ENCODE measurements at places on chromosomes 1 and 21.

GRCh38 chr1:186234976-186235686 lies 139.9 kb downstream of the TPR start:
- no peak for DNase-seq

DNA sequence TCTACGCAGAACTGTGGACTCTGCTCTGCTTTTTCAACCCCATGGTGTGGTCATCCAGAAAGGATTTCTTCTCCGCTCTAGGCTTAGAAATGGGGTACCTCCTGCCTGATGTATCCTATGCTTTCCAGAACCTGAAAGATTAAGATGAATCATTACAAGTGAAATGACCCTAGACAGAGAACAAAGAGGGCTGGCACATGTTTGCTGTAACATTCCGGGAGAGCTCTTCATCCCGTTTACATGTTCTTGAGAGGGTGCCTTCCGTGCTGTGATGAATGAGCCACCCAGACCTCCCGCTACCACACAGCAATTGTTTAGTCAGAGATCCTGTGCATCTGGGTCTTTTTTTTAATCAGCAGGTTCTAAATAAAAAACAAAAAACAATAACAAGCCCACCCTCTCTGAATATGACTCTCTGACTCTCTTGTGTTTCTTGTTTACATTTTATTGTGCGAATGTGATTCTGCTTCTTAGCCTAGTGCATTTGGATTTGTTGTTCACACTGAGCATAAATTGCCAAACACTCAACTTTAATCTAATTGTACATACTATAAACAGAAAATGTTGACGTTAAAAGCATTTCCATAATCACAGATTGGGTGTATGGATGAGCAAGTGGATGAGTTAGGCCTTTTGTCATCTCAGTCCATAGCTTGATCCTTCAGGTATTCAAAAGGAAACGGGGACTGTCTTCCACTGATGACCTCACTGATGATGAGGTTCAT lies 87.1 kb downstream of the GPR88 start:
- no peak for DNase-seq

DNA sequence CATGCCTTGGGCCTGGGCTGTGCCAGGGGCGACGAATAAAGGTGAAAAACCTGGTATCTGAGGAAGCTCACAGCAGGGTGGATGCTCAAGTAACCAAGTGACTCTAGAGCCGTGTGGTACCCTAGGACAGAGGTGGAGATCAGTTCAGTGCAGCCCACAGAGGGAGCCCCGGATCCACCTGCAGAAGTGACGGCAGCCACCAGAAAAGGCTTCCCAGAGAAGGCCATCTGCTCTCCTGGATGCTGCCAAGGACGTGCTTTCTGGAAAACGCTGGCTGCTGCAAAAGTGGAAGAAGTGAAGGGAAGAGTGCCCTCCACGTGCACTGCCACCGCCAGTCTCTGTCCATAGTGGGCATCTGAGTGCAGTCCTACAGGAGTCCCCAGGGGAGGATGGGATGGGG lies 27.7 kb downstream of the TMCO4 start:
- DNase-seq: no peak

- DNase-seq: no peak
These were observed 95.6 kb downstream of the RERE start for GRCh38 chr1:8721679-8722324.

DNA sequence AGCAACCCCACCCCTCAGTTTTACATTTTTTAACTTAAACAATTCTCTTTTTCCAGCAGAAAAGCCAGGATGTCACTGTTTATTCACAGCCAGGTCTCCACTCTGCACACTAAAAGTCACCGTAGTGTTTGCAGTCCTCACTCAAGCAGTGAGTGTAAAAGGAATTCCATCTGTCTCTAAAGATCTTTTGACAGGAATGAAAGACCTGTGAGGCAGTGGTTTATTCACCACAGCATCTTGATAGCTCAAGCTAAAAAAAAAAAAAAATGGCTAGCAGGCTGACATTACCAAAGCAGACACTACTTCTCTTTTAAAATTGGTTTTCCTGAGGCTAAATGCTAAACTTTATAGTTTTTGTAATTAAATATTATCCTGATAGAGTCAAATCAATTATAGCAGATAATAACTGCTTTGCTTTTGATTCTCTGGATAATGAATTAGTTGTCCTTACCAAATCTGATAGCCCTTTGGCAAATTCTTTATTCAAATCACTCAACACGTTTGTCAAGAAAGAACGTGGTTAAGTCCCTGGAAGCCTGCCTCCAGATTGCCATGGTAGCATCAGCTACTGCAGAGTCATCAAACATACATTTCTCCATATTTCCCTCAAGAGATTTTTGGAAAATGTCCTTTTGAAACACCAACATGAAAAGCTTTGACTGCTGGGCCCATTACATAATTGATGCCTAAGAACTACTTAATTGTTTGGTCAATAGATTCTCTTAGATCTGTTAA lies 22.2 kb upstream of the SLC5A9 start:
- no peak for DNase-seq

DNA sequence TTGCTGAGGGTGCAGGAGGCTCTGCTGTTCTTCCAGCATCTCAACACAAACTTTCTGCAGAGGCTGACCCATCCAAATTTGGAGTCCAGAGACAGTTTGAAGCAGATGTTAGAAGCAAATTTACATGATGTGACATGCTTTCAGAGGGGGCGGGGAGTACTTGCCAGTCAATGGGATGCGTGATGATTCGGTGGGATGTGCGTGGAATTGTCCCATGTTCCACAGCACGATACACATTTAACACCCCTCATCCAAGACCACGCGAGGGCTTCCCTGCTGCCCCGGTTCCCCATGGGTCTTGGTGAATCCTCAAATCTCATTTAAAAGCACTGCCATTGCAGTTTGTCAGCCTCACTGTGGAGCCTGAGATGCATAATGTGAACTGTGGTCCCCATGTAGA lies 78.6 kb upstream of the TLR5 start:
- no peak for DNase-seq

All from CD4-positive, alpha-beta T cell treated with Interleukin-2 at 100 ng/mL for 4 hours (primary cell).